ENCODE measurements at places on chromosomes 16 and 17.

DNA sequence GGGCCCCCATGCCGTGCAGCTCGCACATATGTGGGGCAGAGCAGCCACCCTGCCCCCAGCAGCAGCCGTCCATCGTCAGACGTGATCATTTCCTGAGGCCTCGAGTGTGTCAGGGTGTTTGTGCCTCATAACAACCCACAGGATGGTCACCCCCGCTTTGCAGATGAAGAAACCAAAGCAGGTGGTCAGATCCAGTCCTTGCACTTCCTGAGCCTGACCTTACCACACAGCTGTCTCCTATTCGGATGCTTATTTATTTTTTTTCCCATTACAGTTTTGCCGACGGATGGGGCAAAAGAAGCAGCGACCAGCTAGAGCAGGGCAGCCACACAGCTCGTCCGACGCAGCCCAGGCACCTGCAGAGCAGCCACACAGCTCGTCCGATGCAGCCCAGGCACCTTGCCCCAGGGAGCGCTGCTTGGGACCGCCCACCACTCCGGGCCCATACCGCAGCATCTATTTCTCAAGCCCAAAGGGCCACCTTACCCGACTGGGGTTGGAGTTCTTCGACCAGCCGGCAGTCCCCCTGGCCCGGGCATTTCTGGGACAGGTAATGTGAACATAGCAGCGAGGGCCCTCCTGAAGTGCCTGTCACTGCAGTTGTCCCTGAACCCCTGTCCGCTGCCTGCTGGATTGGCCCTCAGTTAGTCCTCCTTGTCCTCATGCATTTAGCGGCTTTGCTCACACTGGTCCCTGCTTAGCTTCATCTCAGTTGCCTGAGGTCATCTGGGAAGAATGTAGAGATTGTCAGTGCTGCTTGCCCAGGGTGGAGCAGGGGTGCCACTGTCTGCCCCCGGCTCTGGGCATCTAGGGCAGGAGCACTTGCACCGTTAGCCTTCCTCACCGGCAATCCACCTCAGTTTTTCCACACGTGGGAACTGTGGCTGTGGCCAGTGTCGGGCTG is 1.4 kb downstream of the MPG start:
- DNase-seq: no peak

DNA sequence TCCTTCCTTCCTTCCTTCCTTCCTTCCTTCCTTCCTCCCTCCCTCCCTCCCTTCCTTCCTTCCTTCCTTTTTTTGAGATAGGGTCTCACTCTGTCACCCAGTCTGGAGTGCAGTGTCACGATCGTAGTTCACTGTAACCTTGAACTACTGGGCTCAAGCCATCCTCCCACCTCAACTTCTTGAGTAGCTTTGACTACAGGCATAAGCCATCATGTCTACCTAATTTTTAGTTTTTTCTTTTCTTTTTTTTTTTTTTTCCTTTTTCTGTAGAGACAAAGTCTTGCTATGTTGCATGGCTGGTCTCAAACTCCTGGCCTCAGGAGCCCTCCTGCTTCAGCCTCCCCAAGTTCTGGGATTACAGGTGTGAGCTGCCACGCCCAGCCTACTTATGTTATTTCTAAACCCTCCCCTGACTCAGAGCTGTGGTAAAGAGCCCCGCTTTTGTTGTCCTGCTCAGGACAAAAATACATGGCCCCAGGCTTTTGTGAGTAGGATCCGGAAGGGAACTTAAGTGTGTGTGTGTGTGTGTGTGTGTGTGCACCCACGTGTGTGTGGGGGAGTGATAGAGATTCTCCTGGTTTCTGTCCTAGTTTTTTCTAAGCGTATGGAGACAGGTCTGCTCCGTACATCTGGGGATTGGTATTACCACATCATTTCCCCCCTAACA is 67.1 kb downstream of the PRKCB start:
- no peak for DNase-seq

- no peak for DNase-seq
Measured at GRCh38 chr17:32489320-32490100, 2.7 kb downstream of the CDK5R1 start.

- no peak for DNase-seq
Measured at GRCh38 chr16:17211797-17212196, 259.0 kb downstream of the XYLT1 start.

DNA sequence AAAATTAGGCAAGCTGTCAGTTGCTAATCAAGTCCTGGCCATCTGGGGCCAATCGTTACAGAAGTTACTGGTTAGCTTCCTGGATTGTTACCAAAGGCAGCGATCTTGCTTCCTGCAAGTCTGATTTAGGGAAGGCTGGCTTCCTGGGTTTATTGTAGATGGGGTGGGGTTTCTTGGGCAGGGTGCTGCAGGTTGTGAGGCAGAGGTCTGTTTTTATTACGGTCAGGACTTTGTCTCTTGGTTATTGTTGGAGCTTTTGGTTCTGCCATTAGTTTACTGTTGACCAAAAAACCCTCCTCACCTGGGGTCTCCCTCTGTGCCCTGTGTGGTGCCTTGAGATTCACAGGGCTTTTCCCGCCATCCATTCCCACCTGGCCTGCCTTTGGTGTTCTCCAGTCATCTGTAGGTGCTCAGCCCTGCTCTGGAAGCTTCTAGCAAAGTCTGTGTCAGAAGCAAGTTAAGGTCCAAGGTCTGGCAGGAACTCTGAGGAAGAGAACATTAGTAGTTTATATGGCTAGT is 36.9 kb downstream of the SLC47A1 start:
- DNase-seq: no peak

DNA sequence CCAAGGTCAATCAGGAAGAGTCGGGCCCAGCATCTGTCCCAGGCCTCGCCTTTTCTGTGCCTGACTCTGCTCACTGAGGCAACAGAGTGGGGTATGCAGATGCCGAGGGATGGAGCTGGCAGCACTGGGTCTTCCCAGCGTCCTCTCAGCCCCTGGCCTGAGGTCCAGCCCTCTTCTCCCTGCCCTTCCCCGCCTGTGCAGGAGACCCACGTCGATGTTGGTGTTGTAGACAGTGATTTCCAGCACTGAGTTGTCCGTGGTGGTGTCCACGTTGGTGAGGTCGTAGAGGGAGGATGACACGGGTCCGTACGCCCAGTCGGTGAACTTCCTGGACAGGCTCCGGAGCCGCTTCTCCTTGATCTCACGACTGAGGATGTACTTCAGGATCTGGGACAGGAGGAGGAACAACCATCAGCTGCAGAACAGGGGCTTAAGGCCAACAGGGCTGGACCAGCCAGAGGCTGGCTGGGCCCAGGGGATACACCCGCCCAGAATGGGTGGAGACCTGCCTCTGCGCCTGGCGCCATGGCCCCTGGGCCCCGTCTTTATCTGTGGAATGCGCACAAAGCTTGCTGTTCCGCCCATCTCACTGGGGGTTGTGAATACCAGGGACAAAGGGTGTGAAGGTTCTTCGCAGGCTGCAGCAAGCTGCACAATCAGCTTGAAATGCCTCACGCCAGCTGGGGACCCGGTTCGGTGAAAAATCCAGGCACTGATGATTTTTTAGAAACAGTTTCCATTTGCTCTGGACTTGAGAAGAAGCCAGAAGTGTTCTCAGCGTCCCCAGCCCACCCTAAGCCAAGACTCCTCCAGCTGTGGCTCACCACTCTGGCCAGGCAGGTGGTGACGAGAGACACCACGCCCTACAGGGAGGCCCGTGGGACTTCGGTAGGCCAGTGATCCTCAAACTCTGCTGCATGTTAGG is 27.5 kb downstream of the TRPV3 start:
- no peak for DNase-seq

GRCh38 chr16:81798311-81799137 is 19.4 kb downstream of the PLCG2 start:
- no peak for DNase-seq

DNA sequence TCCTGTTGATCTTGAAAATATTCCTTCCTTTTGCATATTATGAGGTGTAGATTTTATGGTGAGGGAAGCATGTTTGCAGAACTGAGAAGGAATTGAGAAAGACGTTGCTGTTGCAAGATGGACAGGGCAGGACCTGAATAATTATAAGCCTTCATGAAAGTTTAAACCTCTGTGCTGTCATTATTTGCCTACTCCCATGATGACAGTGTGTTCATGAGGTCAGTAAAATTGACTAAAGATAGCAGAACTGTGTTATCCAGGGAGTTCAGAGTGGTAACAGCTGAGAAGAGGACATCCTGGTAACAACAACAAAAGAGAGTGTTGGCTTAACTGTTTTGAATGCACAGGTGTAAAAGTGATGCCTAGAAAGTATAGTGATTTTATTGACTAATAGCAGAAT is 45.3 kb upstream of the HLF start:
- no peak for DNase-seq

GRCh38 chr16:81505011-81505661 is 60.5 kb downstream of the CMIP start:
- no peak for DNase-seq

- no peak for DNase-seq
Measured at GRCh38 chr16:17831330-17831729, 360.6 kb upstream of the XYLT1 start.

GRCh38 chr16:48497932-48498768 is 111.8 kb downstream of the N4BP1 start:
- no peak for DNase-seq

GRCh38 chr17:64972611-64973010 is 53.3 kb upstream of the LRRC37A3 start:
- DNase-seq: no peak

DNA sequence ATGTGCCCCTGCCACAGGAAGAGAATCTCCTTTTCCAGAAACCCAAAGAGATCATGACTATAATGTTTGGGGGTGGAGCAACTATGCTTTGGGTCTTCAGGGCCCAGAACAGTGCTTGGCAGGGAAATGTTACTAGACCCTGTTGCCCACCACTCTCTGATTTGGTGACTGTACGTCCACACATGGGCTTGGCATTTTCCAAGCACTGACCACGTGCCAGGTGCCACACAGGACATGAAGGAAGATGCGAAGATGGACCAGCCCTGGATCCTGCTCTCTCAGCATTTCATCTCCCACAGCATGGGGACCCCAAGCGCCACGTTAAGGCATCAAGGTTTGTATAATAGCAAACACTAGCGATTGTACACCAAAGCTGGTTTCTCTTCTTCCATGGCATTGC is 50.1 kb downstream of the GSG1L start:
- no peak for DNase-seq

DNA sequence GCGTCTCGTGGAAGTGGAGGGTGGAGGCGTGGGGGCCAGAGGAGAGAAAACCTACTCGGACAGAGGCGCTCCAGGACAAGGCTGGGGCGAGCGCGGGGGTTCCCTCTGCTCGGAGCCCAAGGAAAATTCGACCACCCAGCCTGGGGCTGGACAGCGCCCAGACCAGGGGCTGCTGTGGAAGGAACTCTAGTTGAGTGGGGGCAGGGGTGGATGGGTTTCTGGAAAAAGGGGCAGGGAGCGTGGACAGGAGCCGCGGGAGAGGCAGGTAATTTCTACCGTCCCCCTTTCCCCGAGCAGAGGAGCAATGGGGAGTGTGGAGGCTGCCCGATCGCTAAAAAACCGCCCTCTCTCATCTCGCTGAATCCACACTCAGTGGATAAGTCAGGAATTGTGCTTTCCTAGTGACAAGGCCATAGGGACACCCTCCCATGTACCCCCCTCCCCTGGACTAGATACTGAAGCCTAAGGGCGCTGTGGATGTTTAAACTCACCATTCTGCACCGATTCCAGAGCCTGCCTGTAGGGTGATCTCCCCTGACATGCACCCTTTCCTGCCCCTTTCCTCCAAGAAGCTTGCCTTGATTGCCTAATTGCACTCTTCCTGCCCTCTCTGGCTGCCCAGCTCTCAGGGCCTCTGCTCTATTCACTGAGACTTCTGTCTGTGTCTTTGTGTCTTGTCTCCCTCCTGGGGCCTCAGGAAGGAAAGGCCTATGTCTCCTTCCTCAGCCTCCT is 90.7 kb upstream of the TMEM97 start:
- no peak for DNase-seq

DNA sequence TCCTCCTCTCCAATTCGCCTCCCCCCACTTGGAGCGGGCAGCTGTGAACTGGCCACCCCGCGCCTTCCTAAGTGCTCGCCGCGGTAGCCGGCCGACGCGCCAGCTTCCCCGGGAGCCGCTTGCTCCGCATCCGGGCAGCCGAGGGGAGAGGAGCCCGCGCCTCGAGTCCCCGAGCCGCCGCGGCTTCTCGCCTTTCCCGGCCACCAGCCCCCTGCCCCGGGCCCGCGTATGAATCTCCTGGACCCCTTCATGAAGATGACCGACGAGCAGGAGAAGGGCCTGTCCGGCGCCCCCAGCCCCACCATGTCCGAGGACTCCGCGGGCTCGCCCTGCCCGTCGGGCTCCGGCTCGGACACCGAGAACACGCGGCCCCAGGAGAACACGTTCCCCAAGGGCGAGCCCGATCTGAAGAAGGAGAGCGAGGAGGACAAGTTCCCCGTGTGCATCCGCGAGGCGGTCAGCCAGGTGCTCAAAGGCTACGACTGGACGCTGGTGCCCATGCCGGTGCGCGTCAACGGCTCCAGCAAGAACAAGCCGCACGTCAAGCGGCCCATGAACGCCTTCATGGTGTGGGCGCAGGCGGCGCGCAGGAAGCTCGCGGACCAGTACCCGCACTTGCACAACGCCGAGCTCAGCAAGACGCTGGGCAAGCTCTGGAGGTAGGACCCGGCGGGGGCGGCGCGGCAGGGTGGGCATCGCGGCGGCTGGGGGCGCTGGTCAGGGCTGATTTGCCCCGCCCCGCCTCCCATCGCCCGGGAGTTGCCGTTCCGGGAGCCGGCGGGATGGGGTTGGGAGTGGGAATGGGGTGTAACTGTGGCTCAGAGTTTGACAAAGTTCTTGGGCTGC is 567 bp downstream of the SOX9 start:
- DNase-seq: no peak

DNA sequence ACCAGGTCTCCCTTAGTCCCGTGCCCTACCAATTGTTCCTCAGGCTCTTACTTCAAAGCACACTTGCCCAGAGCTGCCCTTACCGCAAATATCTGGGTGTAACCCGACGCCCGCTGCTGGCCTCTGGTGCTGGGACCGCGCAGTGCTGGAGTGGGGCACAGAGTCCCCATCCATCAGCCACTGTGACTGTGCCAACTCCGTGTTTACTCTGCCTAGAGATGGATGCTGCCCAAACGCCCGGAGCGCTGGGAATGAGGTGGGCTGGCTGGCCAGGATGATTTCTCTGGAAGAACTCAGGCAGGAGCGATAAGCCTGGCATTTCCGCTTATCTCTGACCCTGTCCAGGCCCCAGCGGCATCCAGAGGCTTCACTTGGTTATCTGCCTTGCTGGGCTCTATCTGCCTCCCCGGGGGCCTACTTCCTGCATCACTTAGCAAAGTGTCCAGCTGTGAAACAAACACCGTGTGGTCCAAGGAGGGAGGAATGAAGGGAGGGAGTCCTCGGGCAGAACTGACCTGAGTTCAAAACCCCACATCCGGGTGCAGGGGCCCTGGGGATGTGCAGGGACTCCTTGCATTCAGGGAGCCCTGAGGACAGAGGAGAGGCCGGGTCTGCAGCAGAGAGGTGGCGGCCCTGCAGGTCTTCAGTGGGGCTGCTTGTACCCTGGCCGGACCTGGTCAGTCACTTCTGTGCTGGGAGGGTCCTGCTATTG is 9.4 kb upstream of the MYLK3 start:
- DNase-seq: no peak

Measured in activated CD4-positive, alpha-beta T cell treated with anti-CD3 and anti-CD28 coated beads for 24 hours (primary cell).